Stimulated activated effector memory CD8-positive, alpha-beta T cell treated with anti-CD3 and anti-CD28 coated beads, Interleukin-12 subunit alpha, Interleukin-12 subunit beta, amount 100 ng/mL, for 72 hours (primary cell): ENCODE measurements at places on chromosomes 16 and 17.

- DNase-seq: no peak
Observed at GRCh38 chr17:42407289-42407836, 15.7 kb downstream of the CAVIN1 start.

DNA sequence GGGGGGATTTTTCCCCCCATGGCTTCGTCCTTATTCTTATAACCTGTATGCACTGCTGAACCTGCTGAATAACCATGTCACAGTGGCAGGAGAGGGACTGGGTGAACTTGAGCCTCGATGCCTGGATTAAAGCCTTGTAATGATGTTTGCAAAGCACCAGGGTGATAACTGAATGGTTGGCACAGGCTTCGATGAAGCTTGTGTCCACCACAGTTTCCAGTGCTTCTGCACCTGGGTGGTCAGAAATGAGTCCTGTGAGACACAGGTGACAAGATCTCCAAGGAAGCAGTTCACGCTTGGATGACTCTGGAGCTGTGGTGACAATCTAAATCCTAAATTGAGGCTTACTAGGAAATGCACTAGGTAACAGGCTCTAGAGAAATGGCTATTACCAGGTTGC, 729.3 kb downstream of the MAF start:
- DNase-seq: no peak

DNA sequence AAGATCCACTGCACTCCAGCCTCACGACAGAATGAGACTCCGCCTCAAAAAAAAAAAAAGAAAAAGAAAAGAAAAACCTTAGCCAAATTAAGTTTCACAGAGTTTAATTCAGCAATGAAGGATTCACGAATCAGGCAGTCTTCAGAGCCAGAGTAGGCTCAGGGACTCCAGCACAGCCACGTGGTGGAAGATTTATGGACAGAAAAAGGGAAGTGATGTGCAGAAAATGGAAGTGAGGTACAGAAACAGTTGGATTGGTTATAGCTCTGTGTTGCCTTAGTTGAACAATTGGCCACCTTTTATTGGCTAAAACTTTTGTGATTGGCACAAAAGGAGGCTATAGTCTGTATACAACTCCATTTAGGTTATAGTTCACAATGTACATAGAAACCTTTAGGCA, 256.6 kb downstream of the HS3ST3B1 start:
- no peak for DNase-seq

DNA sequence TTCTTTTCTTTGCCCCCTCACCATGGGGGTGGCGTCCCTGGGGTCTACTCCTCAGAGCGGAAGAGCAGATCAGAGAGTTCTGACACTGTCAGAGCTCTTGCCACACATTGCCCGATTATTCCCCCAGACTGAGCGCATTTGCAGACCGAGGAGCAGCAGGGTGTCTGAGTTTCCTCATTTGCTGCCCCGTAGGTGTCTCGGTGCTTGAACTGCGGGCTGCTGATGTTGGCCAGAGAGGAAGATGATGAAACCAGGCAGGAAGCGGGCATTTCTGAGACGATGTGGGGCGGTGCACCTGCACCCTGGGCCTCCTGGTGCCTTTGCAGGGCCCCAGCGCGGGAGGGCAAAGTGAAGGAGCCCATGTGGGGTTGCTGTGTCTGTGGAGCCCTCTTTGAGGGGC, 55.2 kb downstream of the ARSG start:
- DNase-seq: peak; percentile 52
